ENCODE measurements at places on chromosomes 11 and 22.

GRCh38 chr11:90134478-90135003 is at the start of gene NAALAD2:
Gene NAALAD2, plus strand, starts transcription at chr11:90134663. Its CDS starts 96 bp downstream, at chr11:90134759.
- DNase-seq: no peak

- DNase-seq: no peak
Observed at GRCh38 chr11:73252577-73253191, 19.5 kb upstream of the P2RY6 start.

- no peak for DNase-seq
Observed at GRCh38 chr22:36573815-36574363, 44.9 kb upstream of the EIF3D start.

GRCh38 chr11:17719938-17720795 is 796 bp downstream of the MYOD1 start:
- DNase-seq: no peak

GRCh38 chr22:29108137-29108536 is 35.3 kb downstream of the KREMEN1 start:
- no peak for DNase-seq
